ENCODE measurements at places on chromosomes 1 and 21. TPM values are rescaled to one million over a fixed set of nuclear protein-coding genes. Genes with fewer than 3 reads are reported as not detected.

DNA sequence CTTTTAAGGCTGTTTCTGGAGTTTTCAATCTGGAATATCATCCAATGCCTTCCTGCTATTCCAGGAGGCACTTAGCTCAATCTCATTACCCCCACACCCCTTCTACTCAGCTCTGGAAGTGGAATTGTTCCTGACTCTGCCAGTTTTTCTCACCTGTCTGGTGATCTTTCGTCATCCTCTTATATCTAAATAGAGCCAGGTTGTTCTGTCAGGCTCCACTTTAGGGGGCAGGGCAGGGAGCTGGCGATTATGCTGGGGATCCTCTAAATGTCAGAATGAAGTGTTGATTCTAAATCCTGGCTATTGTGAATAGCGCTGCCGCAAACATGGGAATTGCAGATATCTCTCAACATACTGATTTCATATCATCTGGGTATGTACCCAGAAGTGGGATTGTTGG lies 63.6 kb upstream of the ETV3 start:
- DNase-seq: no peak

DNA sequence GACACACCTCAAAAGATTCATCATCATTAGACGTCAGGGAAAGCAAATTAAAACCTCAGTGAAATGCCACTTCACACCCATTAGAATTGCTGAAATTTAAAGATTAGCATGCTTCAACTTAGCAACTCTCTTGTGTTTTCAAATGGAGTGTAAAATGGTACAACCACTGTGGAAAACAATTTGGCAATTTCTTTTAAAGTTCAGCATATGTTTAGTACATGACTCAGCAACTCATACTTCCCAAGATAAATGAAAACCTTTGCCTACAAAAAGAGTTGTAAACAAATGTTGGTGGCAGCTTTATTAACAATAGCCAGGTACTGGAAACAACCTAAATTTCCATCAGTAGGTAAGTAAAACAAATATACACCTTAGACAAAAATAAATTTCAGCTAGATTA lies 42.7 kb downstream of the ST3GAL3 start:
- DNase-seq: no peak

- DNase-seq: no peak
Measured at GRCh38 chr1:235640580-235640979, 9.0 kb downstream of the GNG4 start.

- no peak for DNase-seq
Measured at GRCh38 chr1:150006881-150007421, 3.6 kb downstream of the OTUD7B start.

- DNase-seq: peak; percentile 59
Measured at GRCh38 chr1:204584699-204585372, 68.6 kb downstream of the MDM4 start.

- DNase-seq: no peak
Measured at GRCh38 chr1:157487096-157487495, 65.2 kb downstream of the FCRL5 start.

The VANGL1 gene
- total RNA-seq: 14.4 TPM

GRCh38 chr1:240804475-240804874 lies 192.5 kb upstream of the GREM2 start:
- peak; percentile 5 for DNase-seq

- no peak for DNase-seq
Measured at GRCh38 chr1:18285538-18285924, 177.9 kb downstream of the IGSF21 start.

The CR1L gene
- 5.8 TPM for total RNA-seq

The KCNQ4 gene
- 3.0 TPM for total RNA-seq

The KLHDC9 gene
- total RNA-seq: 6.3 TPM

DNA sequence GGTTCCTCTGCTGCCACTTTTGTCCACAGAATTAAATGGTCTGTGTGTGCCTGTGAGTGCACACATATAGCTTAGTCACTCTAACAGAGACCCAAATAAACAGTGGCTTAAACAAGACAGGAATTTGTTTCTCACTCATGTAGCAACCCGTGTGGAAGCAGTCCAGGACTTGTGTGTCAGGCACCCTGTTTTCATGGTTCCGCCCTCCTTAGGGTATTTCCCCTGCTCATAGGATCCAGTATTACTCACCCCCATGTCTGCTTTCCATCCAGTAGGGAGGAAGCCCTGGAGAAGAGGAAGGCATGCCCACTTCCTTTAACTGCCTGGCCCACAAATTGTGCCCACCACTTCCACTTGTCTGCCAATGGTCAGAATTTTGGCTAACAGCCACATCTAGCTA lies 41.3 kb upstream of the TACSTD2 start:
- no peak for DNase-seq

DNA sequence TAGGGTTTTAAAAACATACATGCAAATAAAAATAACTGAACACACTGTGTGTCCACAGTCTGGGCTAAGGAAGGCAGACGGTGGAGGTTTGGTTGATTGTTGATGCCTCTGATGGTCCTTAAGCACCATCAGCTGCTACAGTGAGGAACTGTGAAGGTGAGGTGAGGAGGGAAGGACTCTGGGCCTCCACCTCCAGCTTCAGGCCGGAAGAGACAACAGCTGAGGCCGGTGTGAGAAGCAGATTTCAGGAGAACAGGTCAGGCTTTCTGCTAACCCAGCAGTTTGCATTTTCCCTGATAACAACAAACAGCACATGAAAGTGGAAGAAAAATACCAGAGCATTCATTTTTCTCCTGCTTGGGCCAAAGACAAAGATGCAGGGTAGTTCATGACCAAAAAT lies 189.9 kb upstream of the AJAP1 start:
- no peak for DNase-seq

DNA sequence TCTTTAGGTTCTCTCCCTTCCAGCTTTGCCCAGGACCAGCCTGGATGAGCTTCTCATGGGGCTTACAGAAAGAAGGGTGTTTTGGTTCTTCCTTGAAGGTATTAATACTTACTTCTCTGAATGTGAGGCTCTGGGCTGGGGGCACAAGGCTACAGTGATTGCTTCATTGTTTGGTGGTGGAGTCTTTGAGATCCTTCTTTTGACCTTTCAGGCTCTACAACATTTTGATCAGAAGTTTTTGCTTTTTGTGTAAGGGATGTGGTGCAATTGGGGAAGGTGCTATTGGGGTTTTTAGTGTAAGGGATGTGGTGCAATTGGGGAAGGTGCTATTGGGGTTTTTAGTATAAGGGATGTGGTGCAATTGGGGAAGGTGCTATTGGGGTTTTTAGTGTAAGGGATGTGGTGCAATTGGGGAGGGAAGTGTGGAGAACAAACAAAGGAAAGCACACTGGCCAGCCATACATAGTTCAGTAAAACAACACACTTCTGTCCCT lies 103.6 kb upstream of the IVNS1ABP start:
- DNase-seq: no peak

The BATF3 gene
- 3.6 TPM for total RNA-seq

DNA sequence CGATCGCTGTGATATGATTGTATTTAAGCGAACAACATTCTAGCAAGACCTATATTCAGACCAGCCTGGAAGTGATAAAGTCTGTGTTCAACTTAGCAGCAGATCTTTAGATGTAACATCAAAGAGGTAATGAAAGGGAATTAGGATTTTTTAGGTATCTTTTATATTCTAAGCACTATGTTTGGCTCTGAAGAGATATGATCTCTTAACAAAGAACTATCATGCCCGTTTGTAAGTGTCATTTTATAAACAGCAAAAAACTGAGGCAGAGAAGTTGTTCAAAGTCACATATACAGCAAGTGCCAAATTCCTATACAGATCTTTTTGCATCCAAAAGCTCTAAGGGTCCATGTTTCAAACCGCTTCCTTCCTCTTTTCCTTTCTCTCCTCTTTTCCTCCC lies 53.0 kb upstream of the TIAM1 start:
- no peak for DNase-seq

GRCh38 chr1:167927046-167927754 lies 9.3 kb upstream of the DCAF6 start:
- no peak for DNase-seq

DNA sequence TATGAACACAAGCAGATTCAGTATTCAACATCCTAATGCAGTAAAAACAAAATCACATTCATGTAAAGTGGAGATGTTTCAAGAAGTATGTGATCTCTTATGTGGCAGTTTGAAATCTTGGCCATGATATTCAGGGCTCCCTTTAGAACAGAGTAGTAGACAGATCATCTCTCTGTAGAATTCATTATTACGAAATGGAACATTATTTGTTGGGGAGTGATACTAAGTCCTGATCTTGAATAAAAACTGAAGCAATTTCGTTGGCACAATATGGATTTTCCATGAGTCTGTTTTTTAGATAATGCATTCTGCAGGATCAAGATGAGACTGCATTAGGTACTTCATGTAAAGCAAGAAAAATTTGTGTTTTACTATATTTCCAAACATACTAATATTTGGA lies 264.4 kb upstream of the NRIP1 start:
- DNase-seq: no peak

The STYXL2 gene
- 0.17 TPM for total RNA-seq

GRCh38 chr21:41873005-41873404 lies 6.1 kb downstream of the PRDM15 start:
- peak; percentile 57 for DNase-seq

The UBIAD1 gene
- total RNA-seq: 31.6 TPM

The CLCA1 gene
- total RNA-seq: not detected

GRCh38 chr1:234665975-234666605 lies 56.1 kb upstream of the IRF2BP2 start:
- no peak for DNase-seq

The TRIM46 gene
- total RNA-seq: 15.4 TPM

DNA sequence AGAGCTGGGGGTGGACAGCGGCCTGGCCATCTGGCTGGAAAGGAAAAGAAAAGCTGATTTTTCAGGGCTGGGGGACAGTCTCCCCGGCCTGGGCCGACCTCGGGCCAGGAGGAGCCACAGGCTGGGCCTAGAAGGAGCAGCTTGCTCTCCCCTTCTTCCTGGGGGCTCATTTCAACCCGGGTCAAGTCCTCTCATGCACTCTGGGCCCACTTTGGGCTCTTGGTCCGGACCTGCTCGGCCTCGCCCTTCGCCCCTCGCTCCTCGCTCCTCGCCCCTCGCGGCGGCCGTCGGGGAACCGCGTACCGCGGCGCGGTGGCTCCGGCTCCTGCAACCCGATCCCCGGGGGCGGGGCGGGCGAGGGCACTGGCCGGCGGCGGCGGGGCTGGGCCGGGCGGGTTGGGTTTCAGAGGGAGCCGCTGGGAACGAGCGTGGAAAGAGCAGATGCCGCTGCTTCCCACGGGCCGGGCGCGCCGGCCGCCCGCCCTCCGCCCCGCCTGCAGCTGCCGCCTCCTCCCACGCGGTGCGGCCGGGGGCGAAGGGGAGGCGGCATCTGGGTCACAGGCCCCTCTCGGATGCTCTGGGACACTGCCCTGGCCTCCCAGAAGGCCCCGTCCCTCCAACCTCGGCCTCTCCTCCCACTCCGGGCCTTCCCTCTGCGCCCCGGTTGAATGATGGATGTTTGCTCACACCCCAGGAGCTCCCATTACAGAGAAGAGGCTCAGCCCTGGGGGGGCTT lies 6.6 kb downstream of the HEYL start:
- peak; percentile 80 for DNase-seq

- DNase-seq: peak; percentile 52
Measured at GRCh38 chr1:47687631-47688460, 250.0 kb downstream of the FOXD2 start.

GRCh38 chr1:119735217-119735616 lies 23.5 kb downstream of the PHGDH start:
- no peak for DNase-seq

DNA sequence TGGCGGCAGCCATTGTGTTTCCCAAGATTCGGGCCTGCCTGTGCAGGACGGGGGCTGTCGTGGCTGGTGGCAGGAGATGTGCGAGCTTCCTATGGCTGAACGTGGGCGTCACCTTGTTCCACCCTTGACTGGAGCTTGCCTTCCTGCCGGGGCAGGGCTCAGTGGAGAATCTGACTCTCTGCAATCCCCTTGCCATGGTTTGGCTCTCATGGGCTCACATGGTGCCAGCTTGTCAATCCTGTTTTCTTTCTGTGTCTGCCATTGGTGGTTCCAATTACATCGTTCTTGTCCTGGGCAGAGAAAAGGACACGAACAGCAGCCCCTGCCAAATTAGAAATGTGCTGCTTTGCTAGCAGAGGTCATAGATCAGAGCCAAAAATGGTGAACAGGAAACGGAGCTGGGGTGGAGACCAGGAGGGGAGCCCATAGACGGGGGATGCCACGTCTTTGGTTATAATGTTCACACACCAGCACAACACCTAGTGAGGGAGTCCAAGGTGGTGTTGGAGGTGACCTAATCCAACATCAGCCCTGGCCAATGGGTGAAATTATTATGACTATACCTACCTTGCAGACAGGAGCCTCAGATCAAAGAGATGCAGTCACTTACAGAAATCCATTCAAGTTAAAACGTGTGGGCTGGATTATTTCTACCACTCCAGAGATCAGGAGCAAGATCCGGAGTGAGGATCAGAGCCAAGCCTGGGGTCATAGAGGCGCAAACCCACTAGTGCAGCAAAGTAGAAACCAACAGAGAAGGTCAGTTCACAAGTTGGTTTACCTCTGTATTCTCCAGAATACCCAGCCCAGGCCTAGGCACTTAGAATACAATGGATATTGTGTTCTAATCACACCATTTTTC lies 253.1 kb downstream of the SIPA1L2 start:
- DNase-seq: no peak

The GIPC2 gene
- 2.7 TPM for total RNA-seq
